NCI-H2107 (cell line): ENCODE measurements at places on chromosomes 7 and 10.

DNA sequence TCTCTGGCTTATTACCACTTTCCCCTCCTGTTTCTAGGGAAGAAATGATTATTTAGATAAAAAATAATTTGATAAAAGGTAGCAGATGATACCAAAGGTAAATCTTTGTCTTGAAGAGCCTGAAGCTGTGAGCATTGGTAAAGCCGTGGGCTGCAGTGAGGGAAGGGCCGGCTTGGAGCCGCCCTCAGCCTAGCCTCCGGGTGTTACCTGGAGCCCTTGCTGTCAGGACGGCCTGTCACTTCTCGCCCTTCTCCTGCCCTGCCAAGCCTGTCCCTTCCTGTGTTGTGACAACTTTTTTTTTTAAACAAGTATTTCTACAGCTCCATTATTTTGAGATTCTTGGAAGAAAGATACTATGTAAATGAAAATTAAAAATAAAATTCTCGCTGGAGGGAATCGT lies 7.0 kb downstream of the CUX1 start:
- DNase-seq = no peak

DNA sequence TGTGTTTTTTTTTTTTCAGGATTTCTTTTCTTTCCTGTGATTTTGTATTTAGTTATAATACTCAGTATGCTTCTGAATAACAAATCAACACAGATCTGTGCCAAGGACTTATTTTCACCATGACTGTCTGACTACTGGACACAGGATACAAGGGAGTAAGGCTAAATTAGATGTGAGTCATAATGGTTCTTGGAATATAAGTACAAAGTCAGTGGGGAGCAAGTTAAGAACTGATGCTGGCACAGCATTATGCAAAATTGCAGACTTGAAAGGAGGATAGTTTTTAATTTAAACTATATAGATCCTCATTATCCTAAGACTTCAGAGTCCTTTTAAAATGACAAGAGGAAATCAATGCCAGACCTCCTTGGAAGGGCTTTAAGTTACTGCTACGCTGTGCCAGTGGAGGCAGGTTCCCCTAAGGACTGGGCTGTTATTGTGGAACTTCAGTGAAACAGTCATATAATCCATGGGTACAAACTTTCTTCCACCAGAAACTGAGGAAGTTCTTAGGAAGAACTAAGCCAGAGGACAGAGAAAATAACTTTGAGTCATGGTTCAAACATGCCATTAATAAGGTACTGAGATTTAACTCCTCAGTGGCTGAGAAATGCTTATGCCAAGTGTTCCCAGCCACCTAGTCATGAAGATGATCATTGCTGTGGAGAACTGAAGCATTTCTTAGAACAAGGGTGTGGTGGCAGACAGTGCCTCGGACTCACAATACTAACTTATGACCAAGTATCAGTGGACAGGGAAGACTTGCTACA lies 531.2 kb downstream of the HTR7 start:
- DNase-seq = no peak

GRCh38 chr7:49703337-49703736 lies 70.1 kb upstream of the VWC2 start:
- no peak for DNase-seq

DNA sequence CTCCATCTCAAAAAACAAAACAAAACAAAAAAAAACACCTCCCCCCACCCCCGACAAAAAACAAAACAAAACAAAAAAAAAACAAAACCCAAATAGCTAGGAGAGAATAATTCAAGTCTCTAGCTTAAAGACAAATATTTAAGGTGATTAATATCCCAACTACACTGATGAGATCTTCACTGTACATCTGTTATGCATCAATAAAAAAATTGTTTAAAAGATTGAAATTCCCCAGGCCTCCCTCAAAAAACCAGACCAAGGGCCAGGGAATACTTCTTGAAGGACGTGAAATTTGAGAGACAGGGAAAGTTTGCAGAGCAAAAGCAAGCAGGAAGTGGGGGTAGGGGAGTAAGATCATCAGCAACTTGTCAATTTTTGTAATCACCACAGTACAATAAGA lies 232.6 kb downstream of the REEP3 start:
- no peak for DNase-seq

DNA sequence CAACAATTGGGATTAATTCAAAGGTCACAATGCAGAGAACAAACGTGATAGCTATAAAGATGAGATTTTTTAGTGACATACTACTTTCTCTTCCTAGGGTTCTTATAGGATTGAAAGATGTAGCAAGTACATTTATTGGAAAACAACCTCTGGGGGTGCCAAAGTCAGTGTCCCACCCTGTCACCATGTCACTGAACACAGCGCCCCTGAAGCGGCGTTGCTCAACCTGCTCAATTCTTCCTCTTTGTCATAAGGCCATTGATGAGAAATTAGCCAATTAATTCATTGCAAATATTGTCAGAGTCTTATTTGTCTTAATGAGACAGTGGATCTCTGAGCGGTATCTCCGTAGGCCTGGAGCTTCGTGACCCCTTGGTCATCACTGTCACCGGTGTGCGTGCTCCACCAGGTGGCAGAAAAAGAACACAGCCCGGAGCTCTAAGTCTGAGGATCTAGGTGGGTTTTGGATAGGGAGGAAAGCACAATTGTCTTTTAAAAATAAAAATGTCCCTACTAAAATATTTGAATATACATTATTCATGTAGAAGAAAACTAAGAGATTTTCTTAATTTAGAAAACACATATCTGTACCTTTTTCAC lies 362.6 kb downstream of the PAXIP1 start:
- no peak for DNase-seq
